HS-27A (cell line): ENCODE measurements at places on chromosomes 2 and 18.

- no peak for DNase-seq
Measured at GRCh38 chr2:14634489-14635390, 2.2 kb downstream of the LRATD1 start.

GRCh38 chr2:104318001-104318665 lies 535.8 kb upstream of the POU3F3 start:
- DNase-seq, result no peak

- DNase-seq, result no peak
Measured at GRCh38 chr2:158214431-158214830, 112.8 kb downstream of the UPP2 start.

- DNase-seq, result no peak
Measured at GRCh38 chr2:1569879-1570450, 156.7 kb downstream of the TPO start.

- DNase-seq, result peak; percentile 22
Measured at GRCh38 chr2:214808981-214809750, at the start of gene BARD1. TSS of gene BARD1 (minus strand) at chr2:214809683. CDS start at chr2:214809569, 114 bp downstream.

DNA sequence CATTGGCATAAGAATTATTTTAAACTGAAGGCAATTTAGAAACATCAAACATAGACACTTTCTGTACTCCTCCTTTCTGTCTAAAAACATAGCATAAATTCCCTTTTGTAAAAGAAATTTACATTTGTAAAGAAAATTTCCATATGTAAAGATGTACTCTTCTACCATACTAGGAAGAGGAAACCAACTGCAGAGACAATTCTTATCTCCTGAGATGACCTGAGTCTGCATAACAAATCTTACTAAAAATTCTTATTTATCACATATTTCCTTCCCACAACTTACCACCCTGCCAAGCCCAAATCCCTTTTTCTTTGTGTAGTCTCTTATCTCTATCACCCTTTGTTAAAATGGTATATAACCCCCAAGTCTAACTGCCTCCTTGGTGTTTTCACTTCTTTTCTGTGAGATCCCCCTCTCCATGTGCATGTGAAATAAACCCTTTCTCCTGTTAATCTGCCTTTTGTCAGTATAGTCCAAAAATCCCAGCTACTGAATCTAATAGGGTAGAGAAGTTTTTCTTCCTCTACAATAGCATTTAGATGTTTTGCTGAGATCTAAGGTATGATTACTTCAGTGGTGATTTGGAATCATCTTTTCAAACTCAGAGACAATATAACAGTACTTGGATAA lies 81.0 kb downstream of the CHN1 start:
- no peak for DNase-seq

DNA sequence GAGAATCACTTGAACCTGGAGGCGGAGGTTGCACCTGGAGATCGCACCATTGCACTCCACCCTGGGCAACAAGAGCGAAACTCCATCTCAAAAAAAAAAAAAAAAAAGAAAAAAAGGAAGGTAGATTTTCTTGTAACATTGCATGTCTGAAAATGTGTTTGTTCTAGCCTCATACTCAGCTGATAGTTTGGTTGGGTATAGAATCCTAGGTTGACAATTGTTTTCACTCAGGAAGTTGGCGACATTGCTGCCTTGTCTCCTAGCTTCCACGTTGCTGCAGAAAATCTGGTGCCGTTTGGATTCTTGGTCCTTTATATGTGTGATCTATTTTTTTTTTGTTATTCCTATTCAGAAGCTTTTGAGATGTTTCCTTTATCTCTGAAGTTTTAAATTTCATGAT lies 4.7 kb downstream of the ING5 start:
- no peak for DNase-seq

DNA sequence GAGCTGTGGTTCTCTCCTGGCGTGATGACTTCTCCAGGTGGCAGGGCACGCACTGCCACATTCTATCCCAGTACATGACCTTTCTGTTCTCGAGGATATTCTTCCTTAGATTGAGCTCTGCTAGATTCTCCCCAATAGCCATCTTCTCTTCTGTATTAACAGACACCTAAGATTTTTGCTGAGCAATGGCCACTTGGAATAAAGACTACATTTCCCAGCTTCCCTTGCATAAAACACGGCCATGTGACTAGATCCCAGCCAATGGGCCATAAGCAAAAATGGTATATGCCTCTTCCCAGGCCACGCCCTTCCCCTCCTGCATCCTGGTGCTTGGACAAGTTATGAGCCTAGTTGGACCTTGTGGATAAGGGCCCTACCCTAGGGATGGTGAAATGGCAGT lies 82.1 kb downstream of the EIF2AK3 start:
- no peak for DNase-seq

GRCh38 chr2:120680136-120680761 lies 55.4 kb upstream of the GLI2 start:
- DNase-seq, result peak; percentile 75

- DNase-seq, result no peak
Measured at GRCh38 chr18:42915299-42915698, 200.2 kb downstream of the RIT2 start.

DNA sequence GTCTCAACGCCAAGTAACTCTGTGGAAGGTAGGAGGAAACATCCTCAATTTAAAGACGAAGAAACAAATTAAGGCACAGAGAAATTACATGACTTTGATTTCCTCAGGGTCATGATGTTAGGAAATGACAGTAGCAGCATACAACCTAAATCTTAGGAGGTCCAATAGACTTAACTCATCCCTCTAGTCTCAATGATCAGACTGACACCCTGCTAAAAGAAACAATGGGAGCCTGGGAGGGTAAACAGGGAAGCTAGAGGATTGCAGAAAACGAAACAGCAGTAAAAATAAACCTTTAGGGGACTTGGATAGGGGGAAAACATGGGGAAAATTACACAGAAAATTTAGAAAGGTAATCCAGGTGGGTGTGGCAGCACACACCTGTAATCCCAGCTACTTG lies 56.0 kb downstream of the ROCK2 start:
- DNase-seq, result no peak

- no peak for DNase-seq
Measured at GRCh38 chr2:190742431-190742830, 93.5 kb downstream of the NAB1 start.

DNA sequence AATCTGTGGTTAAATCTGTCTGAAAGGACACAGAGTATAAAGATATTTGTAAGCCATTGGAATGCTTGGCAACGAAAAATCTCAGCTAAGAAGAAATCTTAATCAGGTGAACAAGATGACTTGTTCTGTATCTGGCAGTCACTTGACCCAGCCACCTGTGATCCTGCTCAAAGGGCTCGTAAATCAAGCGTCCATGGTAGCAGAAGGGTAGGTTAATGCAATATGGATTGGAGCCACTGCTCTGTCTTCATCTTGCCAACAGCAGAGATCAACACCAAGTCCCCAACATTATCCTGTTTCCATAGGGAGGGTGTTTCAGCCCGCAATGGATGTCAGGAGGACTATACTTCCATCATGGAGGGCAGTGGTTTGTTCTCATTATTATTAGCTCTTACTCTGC lies 378.4 kb downstream of the CDH7 start:
- no peak for DNase-seq

DNA sequence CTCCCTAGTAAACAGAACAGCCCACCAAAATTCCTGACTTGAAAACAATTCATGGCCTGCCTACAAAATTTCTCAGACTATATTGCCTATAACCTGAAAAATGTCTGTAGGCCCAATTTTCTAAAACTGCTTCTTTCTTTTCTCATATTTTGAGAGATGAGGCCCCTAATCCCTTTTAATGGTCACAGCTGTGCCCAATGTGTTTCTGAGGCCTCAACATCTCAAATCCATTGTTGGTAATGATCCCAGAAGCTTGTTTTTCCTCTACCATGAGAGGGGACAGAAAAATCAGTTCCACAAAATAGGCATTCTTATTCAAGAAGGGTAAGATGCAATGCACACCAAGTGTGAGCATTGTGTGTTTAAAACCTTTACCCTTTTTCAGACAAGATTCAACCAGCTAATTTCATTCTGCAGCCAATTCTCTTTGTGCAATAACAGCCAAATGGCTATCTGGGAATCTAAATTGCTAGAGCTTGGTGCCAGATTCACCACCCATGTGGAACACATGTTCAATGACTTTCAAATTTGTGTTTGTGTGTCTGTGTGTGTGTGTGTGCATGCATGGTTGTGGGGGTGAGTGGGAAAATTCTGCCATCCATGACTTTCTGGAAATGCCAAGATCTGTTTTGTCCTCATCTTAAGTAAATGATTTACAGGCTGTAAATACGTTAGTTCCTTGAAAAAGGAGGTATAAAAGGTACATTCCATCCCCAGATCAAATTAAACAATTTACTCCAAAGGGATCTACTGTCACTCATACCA lies 319.5 kb downstream of the TNS1 start:
- no peak for DNase-seq

DNA sequence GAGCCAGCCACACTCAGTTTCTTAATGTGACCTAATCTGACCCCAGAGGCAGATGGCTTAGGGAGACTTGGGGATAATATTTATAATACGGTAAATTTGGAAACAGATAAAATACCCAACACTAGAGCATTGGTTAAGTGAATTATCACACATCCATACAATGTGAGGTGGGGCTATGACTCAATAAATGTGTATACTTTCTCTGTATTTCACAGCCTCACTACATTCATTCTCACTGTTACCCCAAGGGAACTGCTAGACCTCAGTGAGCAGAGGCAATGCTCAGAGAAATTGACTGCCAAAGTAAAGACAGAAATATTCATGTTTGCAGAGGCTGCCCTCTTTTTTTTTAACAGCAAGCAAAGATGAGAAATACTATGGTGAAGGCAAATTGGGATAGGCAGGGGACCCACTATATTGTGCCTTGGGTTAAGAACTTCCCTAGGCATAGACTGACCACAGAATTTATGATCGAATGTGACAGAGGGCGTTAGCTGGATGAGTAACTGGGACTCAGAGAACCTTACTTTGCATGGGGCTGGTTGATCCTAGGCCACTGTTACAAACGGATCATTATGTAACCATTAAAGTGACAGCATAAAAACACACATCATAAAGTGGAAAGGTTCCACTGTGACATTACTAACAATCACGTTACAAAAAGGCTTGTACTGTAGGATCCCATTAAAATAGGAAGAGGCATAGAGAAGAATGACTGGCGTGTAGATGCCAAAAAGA lies 246.0 kb upstream of the LYPD1 start:
- no peak for DNase-seq

DNA sequence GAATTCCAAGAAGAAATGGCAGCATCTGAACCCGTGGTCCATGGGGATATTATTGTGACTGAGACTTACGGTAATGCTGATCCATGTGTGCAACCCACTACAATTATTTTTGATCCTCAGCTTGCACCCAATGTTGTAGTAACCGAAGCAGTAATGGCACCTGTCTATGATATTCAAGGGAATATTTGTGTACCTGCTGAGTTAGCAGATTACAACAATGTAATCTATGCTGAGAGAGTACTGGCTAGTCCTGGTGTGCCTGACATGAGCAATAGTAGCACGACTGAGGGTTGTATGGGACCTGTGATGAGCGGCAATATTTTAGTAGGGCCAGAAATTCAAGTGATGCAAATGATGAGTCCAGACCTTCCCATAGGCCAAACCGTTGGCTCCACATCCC lies 34.4 kb upstream of the DSG3 start:
- DNase-seq, result no peak

GRCh38 chr2:67999332-67999731 lies 63.5 kb downstream of the C1D start:
- DNase-seq, result no peak

DNA sequence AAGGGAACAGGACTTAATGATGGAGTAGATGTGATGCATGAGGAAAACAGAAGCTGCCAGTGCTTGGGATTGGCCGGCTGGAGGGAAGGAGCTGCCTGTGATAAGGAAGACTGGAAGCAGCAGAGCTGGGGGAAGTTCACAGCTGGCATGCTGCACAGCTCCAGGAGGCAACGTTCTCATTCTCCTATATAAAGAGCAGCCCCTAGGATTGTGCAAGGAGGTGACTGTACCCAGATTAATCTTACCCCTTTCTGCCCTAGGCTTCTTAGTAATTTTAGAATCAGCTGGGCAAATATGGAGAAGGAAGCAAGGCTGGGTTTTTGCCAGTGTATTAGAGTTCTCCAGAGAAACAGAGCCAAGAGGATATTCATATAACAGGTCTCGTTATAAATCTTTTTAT lies 155.8 kb downstream of the ALPK2 start:
- no peak for DNase-seq

DNA sequence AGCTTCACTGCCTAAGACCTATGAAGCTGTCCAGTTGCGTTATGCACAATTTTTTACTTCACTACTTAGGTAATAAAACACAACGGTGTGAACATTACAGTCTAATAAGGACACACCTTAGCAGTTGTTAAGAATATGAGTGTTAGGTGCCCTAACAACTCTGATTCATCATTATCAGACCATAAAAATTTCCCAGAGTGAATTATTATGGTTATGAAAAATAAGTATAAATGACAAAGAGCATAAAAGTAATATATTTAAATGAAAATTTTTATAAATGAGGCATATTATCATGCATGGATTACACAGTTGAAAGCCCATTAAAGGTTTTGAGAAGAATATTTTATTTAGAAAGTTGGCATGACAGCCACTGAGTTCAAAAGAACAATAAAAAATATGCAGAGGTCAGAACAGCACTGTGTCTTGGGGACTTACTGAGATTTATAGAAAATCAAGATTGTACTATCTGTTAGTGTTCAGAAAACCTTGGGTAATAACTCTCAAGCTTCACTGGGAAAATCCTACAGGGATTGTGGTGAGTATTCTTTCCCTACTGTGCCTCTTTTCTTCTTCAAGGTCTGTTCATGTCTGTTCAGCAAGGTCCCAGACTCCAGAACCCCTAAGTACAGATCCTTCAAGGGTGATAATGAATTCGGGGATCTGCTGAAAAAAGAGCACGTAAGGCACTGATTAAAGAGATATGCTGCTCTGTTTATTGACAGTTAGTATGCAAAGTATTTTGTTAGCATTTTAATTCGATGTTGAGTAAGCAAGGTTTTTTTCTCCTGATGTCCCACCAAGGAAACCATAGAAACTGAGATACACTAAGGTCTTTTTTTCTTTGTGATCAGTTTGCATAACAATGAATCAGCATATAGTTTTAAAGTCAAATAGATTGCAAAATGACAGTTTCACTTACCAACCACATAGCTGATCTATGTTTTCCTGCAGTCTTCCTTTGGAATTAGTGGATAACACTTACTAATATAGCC lies 250.0 kb downstream of the DSEL start:
- no peak for DNase-seq

GRCh38 chr2:43133708-43134570 lies 92.5 kb downstream of the ZFP36L2 start:
- no peak for DNase-seq

- DNase-seq, result no peak
Measured at GRCh38 chr2:191638079-191638801, 39.7 kb upstream of the NABP1 start.
